HEK293T (cell line): ENCODE measurements at places on chromosomes 1 and 21.
A peak's percentile ranks its signal among the peaks of the same experiment; 100 is the strongest.

- DNase-seq: no peak
Observed at GRCh38 chr1:45446950-45447672, 43.9 kb downstream of the TESK2 start.

DNA sequence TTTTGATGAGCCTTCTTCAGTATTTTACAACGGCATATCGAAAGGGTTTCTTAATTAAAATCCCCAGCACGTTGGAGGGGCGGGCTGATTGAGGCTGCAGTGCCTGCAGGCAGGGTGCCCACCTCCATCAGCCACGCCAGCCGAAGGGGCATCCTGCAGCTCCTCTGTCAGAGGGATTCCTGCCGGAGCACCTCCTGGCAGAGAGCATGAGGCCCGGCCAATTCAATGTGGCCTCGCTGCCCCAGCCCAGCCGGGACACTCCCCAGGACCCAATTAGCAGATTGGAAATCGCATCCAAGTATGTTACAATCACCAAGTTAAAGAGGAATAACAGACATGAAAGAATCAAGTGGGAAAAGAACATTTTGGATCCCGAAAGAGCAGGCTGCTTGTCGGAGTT lies 216.6 kb downstream of the ST6GALNAC3 start:
- no peak for DNase-seq

GRCh38 chr1:171754353-171754705 lies 12.5 kb upstream of the VAMP4 start:
- no peak for DNase-seq

DNA sequence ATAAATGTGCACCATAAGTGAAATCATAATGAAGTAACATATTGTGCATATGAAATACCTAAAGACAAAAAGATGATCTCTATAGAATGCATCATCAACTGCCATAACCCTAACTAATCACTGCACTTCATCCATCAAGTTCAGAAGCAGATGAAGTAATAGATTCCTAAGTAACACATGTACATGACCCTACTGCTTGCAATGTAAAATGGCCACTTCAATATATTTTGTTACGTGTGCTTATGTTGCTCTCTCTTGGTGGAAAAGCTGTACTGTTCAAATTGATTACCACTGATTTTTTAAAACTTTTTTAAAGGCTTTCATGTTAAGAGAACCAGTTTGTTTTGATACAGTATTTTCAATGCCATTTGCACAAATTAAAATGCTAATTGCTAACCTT lies 141.8 kb downstream of the TTLL7 start:
- DNase-seq: peak; percentile 44

DNA sequence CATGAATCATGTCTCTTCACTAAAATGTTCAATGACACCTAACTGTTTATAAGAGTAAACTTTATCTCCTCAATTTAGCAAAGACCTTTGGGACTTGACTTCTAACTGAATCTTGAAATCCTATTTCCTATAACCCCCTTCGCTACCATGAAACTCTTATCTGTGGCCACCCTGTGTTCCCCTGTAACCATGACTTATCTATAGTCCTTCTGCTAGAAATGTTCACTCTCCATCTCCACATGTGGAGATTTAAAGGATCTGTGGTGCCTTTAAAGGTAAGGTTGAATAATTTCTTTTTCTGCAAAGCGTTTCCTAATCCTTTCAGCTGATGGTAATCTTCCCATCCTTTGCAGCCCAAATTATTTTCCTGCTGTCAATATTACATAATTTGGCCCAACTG lies 436.3 kb upstream of the RUNX1 start:
- DNase-seq: no peak

DNA sequence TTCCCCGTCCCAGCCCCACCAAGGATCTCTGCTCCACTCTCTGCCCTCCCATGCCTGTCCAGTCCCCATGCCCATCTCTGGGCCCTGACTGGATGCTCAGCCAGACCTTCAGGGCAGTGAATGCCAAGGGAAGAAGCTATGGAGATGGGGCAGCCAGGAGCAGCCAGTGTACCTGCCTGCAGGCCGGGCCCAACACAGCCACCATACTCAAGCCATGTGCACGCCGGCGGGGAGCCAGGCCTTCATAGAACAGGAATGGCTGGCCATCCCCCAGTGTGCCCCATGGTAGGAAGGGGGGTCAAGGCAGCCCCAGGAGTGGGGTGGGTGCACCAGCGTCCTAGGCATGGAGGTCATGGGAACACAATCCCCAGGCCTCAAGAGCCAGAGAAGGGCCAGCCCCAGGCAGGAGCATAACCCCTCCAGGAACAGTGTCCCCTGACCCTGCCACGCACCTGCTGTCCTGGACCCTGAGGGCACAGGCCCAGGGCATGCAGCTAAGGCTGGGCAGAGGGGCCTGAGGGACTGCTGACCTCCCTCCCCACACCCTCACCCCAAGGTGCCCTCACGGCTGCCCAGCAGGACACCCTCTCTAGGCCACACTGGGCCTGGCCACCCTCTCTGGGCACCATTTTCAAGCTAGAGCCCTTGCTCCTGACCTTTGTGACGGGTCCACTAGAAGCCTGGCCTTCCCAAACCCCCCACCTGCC lies 20.3 kb upstream of the ARF1 start:
- DNase-seq: no peak

- DNase-seq: no peak
Observed at GRCh38 chr1:29415861-29416260, 179.5 kb downstream of the PTPRU start.

DNA sequence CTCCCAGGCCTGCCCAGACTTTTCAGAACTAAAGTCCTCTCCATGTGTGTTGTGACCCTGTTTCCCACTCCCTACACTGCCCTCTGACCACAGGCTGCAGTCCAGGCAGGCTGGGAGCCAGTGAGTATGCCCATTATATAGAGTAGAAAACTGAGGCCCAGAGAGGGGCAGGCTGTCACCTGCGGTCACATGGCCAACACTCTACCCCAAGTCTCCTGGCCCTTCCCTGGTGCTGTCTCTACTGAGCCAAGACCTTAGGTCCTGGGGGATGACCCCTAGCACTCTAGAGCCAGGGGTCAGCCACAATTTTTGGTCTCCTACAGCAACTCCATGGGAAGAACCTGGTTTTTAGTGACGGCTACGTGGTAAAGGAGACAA lies 30.8 kb downstream of the RPS6KA1 start:
- DNase-seq: no peak

GRCh38 chr1:32984455-32985171 lies 20.0 kb upstream of the RNF19B start:
- no peak for DNase-seq

DNA sequence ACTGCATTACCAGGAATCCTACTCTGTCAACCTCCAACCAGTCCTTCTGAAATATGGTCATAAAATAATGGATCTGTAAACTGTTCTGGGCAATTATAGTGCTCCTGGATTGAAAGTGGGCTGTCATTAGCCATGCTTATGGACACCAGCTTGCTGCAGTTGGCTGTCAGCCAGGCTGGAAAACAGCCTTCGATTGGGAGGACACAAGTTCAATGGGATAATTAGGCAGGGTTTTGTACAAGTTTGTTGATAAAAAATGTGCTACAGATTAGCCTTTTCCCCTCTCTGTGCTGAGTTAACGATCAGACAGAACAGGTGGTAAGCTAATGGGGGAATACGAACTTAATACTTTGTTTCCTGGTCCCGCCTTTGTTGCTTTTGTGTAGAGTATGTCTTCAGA lies 413.9 kb downstream of the DUSP10 start:
- peak; percentile 32 for DNase-seq

DNA sequence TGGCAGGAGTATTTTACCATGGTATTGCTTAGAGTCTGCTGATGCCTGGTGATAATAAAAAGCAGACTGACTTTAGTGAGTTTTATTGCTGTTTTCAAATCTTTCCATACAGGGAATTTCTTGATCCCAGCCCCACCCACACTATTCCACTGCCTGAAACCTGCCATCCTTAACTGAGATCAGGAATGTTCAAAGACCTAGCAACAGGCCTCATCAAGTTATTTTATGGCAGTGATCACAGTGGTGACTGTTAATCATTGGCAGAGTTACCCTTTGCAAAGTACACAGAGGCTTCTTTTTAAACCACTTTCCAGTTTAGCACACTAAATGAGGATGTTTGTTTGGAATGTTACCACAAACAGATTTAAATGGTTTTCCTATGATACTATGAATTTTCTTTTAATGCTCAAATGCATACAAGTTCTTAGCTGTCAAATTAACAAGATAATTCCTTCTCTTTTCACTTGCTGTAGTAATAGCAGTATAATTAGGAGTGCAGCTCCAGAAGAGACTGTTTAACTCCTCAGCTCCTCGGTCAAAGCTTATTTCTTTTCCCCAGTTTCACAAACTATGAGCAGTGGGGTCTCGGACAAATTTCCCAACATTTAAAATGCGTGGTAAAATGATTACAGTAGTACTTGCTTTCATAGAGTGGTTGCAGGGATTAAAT lies 69.9 kb upstream of the USP25 start:
- no peak for DNase-seq

DNA sequence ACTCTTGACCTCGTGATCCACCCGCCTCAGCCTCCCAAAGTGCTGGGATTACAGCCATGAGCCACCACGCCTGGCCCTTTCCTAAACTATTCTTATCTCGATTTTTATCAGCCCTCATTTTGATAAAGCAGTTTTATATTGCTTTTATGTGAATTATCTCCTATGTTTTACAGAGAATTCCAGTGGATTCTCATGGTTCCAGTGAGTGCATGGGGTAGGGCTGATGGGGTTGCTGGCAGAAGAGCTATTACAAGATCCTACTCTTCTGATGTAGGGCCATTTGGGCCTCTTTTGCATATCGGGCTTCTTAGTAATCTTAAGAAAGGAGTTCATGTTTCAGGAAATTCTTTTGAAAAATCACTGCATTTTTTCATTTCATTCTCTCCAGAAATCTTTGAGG lies 187.6 kb downstream of the PBX1 start:
- DNase-seq: no peak

DNA sequence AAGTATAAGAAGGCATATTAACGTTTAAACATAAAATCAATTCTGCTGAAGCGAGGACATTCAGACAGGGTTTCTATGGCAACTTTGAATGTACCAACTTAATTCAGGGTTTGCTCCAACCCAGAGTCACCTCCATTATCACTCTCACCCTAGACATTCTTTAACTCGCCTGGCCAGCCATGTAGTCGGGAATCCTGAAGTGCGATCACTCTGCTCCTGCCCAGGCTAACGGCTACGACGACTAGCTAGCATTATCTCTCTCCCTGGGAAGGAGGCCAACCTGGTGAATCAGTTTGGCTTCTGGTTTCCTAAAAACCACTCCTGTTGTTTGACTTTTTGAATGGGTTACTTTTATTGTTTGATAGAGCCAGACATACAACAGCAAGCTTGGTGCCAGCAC lies 38.9 kb upstream of the ZBTB18 start:
- no peak for DNase-seq

GRCh38 chr1:156953571-156953970 lies 33.1 kb downstream of the LRRC71 start:
- no peak for DNase-seq

- peak; percentile 54 for DNase-seq
Observed at GRCh38 chr1:59831529-59831928, 16.8 kb downstream of the HOOK1 start.

GRCh38 chr1:184753608-184754475 lies 816 bp downstream of the EDEM3 start:
- peak; percentile 60 for DNase-seq

DNA sequence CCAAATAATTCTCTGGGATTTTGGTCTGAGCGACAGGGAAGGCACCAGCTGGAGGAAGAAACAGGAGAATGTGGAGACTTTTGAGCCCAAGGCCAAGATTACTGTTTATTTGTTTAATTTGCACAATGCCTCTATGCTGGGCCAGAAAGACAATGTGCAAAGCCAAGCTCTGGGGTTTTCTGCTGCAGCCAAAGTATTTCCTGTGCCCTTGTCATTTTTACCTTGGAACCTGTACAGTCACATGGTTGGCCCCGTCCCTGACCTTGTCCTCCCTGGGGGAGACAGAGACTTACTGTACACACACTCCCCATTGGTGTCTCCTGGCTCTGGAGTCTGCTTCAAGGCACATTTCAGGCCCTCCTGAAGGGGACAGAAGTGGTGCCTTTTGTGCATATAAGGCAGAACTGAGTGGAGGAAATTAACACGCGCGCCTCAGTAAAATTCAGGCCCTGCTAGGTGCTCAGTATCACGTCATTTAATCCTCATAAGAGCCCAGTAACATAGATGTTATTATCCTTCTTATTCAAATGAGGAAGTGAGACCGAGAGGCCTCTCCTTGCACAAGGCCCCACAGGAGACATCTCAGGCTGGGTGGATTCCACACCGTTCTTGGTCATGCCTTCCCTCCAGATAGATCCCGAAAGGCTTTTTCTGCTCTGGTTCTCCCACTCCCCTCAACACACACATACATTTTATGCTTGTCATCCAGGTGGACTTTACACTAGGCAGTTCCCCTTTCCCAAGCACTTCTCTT lies 21.1 kb downstream of the C1orf115 start:
- no peak for DNase-seq

- peak; percentile 25 for DNase-seq
Observed at GRCh38 chr1:199691540-199691939, 336.0 kb upstream of the NR5A2 start.

GRCh38 chr1:54714881-54715492 lies 674 bp upstream of the TTC4 start:
- no peak for DNase-seq

DNA sequence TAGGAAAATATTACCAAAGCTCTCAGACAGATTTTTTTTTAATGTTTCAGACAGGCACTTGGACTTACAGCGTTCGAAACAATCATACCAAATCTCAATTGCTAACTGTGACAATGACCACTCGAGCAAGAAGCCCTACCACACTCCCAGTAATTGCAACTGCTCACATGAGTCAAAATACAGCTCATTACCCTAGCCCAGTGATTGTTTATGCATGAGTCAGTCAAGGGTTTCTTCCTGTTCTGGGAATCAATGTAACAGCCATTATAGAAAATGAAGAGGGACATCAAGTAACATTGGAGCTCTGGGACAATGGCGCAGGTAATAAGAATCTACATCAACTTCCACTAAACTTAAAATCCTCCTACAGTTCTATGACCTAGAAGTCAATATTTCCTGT lies 56.1 kb upstream of the SH3GLB1 start:
- peak; percentile 7 for DNase-seq

DNA sequence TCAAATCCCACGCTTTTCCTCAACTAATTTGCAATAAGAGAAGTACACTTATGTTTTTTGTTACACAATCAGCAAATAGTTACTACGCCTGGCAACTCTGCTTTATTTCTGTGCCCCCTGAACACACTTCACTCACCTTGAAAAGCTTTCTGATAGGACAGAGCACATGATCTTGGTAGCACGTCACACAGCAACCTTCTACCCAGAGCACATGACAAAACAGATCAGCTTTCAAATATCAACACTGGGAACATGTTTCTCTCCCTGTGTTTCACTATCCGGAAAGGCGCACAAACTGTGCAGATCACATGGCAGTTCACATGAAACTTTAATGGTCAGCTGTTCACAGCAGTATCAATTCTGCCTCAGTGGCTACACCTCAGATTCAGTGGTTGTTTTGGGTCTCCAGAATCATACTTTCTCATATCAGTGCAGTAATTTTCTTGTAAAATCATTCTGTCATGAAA lies 2.2 kb downstream of the SLC19A2 start:
- DNase-seq: peak; percentile 67

DNA sequence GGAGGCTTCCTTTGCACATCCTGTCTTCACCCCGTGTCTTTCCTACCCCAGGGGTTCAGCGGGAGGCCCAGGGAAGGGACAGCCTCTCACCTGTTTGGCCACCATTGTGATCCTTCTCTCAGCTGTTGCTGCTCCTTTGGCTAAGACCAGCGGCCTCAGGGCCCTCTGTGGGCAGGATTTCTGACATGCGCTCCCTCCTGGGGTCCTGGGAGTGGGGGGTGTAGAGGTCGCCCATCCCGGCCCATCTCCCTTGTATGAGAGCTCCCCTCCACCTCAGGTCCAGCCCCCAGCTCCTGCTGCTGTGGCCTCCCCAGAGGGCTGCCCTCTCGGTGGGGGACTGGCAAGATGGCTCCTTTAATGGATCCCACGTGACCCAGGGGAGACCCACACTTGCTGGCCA lies 120.5 kb downstream of the PRDM2 start:
- DNase-seq: no peak
